Mesothelial cell of epicardium (in vitro differentiated cells): ENCODE measurements at places on chromosomes 4 and X.

DNA sequence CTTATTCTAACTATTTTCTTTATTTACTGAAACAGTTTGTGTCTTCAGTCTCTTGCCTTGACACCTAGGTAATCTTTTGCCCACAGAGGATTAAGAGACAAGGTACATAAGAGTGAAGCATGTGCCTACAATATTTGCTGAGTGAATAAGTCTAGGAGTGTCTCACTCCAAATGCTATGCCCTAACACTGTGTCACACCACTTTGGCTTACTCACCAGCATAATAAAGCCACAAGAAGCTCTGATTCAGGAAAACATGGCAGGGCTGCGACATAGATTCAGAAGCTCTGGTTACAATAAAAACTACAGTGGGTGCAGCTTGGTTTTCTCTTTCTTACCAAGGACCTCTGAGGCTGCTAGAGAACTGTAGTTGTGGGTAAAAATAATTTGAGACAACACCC is 127.1 kb downstream of the RBM46 start:
- no peak overlapping the region for H3K27ac ChIP-seq
- no peaks in the 10 kb centered on the region for H3K27me3 ChIP-seq
- DNase-seq: no peak
- H3K4me3 ChIP-seq: no peak overlapping the region
- no peaks in the 10 kb centered on the region for H3K36me3 ChIP-seq
- H3K4me1 ChIP-seq: no peaks in the 10 kb centered on the region

DNA sequence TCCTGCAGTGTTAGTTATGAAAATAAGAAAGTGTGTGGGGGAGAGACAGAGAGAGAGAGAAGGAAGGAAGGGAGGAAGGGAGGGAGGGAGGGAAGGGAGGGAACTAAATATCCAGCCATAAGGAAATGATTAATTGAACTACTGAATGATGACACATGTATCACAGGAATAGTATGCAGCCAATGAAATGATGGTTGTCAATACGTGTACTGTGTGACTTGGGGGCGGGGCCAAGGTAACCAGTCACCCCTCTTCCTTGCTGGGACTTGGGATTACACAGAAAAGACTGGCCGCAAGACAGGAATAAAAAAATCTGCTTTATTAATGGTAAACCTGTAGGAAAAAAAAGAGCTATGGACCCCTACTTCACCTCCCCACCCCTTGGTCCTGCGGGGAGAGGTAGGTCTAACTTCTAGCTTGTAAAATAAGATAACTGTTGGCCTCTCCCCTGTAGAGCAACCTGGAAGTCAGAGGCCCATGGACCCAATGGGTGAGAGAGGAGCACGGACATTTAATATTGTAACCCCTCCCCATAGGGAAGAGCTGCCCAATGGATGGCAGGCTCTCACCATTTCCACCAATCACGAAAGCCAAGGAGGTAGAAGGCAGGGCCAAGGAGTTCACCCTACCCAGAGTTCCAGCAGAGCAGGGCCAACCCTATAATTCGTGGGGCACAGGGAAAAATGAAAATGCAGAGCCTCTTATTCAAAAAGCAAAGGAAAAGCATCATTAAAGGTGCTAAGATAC is 7.4 kb downstream of the PPP2R2C start:
- H3K27me3 ChIP-seq: peaks cover 83% of the 10 kb centered on the region
- no peak overlapping the region for H3K4me3 ChIP-seq
- H3K27ac ChIP-seq: no peak overlapping the region
- H3K4me1 ChIP-seq: no peaks in the 10 kb centered on the region
- no peaks in the 10 kb centered on the region for H3K36me3 ChIP-seq
- DNase-seq: no peak

DNA sequence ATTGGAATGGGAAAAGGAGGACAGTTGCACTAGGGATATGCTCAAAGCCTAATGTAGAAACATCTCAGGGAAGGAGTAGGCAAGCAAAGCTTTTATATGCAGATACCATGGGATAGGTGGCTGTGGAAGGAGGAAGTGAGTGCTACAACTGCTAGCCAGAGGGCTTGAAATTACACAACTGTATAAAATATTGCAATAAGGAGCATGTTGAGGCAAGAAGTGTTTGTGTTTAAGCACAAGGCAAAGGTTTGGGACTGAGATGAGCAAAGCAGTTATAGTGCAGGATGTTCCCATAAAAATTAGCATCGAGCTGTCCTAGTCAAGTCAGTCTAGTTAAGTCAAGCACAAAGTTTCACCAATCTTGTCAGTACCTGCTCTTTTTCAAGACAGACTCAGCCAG is 35.6 kb upstream of the DCAF8L1 start:
- H3K36me3 ChIP-seq: no peaks in the 10 kb centered on the region
- DNase-seq: no peak
- no peak overlapping the region for H3K4me3 ChIP-seq
- H3K27me3 ChIP-seq: no peaks in the 10 kb centered on the region
- no peaks in the 10 kb centered on the region for H3K4me1 ChIP-seq

DNA sequence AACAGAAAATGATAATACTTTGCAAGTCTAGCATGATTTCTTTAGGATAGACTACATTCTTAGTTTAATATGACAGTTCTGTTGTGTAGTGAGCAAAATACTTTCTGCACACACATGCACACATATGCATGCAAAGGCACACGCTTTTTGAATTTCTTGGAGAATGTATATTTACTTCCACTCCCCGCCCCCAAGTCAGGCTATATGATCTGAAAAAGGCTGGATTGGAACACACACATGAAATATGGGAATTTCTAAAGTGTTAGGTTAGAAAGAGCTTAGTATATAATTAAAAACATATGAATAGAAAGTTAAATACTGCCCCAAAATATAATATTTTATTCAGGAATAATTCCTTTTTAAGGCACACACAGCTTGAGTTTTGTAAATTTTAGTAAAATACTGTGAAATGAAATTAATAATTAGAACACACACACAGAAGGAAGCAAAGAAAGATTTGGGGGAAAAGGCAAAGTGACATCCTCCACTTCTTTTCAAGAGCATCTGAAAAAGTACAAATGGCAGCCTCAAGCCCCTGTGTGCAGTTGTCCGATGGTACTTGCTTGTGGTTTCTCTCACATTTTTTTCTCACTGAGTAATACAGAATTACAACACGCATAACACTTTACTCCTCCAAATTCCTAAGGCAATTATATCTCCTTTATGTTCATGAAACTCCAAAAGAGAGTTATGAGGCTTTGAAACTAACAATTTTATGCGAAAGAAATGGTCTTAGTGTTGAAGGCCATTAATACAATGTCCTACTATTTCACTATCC is 228.9 kb upstream of the ETNPPL start:
- H3K36me3 ChIP-seq: peaks cover 15% of the 10 kb centered on the region
- H3K27me3 ChIP-seq: no peaks in the 10 kb centered on the region
- H3K4me1 ChIP-seq: peaks cover 9% of the 10 kb centered on the region
- no peak for DNase-seq
- H3K27ac ChIP-seq: peak overlapping the region; percentile 66

- H3K4me3 ChIP-seq: peak overlapping the region; percentile 100
- peaks cover 23% of the 10 kb centered on the region for H3K27me3 ChIP-seq
- H3K27ac ChIP-seq: peak overlapping the region; percentile 23
- peaks cover 20% of the 10 kb centered on the region for H3K4me1 ChIP-seq
- H3K36me3 ChIP-seq: peaks cover 3% of the 10 kb centered on the region
- DNase-seq: no peak
These were observed 1.5 kb downstream of the LRPAP1 start for GRCh38 chr4:3530663-3531254.
